ENCODE measurements at places on chromosomes 12 and 14. TPM values are rescaled to one million over a fixed set of nuclear protein-coding genes. Genes with fewer than 3 reads are reported as not detected.

Gene TBX5
- total RNA-seq: not detected

Gene KCNH5
- total RNA-seq: 0.32 TPM

Gene ASIC1
- total RNA-seq: 451 TPM

Gene CABP1
- 0.83 TPM for total RNA-seq

Gene IL31
- total RNA-seq: not detected

Gene CCDC196
- total RNA-seq: not detected

Gene SYNDIG1L
- 1.5 TPM for total RNA-seq

Gene KRT81
- not detected for total RNA-seq

Gene MGST1
- 5.7 TPM for total RNA-seq

- H3K4me3 ChIP-seq: no peak overlapping the region
- H3K36me3 ChIP-seq: no peaks in the 10 kb centered on the region
- peaks cover 24% of the 10 kb centered on the region for H3K4me1 ChIP-seq
- H3K27me3 ChIP-seq: peaks cover 18% of the 10 kb centered on the region
- peak; percentile 86 for DNase-seq
These were observed 521 bp downstream of the CDK2AP1 start for GRCh38 chr12:123271001-123271668.

- no peaks in the 10 kb centered on the region for H3K4me1 ChIP-seq
- peaks cover 2% of the 10 kb centered on the region for H3K27me3 ChIP-seq
- no peak overlapping the region for H3K27ac ChIP-seq
- DNase-seq: no peak
- H3K4me3 ChIP-seq: no peak overlapping the region
- H3K36me3 ChIP-seq: peaks cover under 1% of the 10 kb centered on the region
These were observed 557.0 kb downstream of the FLRT2 start for GRCh38 chr14:86086962-86087361.

DNA sequence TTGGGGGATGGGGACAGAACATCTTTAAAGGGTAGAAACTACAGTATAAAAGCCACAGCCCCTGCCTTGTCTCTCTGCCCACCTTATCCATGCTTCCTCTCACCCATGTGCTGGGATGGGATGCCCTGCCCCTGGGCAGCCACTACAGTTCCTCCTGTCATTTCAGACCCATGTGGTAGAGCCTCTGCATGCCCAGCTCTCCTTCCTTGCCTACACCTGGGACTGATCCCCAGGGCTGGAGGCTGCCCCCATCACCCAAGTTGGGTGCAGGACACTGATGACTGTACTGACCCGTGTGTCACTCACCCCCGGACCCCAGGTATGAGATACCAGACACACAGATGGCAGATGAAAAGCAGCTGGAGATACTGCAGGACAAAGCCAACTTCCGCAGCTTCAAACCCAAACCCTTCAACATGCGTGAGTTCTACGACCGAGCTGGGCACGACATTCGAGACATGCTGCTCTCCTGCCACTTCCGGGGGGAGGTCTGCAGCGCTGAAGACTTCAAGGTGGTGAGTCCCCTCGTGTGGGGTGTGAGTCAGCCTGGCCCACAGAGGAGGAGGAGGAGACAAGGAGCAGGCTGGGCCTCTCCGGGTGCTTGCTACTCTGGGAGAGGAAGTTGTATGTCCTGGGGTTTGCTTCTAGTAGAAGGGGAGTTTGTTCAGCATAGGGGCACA lies 2.2 kb downstream of the ASIC1 start:
- peaks cover 21% of the 10 kb centered on the region for H3K27me3 ChIP-seq
- H3K4me3 ChIP-seq: peak overlapping the region; percentile 82
- peaks cover 62% of the 10 kb centered on the region for H3K4me1 ChIP-seq
- no peak for DNase-seq
- H3K36me3 ChIP-seq: peaks cover 26% of the 10 kb centered on the region

GRCh38 chr12:46667551-46667950 lies 158.2 kb downstream of the SLC38A4 start:
- H3K4me1 ChIP-seq: peaks cover 4% of the 10 kb centered on the region
- H3K27ac ChIP-seq: no peak overlapping the region
- no peak for DNase-seq
- H3K4me3 ChIP-seq: no peak overlapping the region

DNA sequence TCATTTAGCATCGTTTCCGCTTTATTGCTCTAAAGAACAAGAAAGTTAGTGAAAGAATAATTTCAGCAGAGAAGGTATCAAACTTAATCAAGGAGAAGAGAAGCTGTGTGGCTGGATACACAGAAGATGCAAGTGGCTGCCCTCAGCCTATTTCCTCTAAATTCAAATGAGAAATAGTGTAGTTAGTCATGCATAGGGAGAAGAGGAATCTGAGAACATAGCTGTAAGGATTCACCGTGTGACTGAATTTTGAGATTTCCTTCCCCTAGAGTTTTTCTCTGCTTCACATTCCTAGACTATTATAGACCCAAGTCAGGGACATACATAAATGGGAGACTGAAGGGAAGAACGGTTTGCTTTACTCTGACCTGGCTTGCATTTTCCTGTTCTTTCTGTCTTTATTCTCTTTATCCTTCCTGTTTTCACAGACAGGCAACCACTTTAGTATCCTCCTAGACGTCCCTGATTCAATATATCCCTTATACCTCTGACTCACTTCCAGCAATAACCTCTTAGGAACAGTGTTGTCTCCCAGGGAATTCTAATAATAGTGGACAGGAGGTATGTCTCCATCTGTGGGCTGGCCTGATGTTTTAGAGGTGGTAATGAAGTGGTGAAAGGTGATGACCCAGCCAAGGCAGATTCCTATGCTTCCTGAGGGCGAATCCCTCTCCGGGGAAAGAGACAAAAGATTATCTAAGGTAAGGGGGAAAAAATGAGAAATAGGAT lies 7.0 kb downstream of the RNASE10 start:
- peaks cover 4% of the 10 kb centered on the region for H3K4me1 ChIP-seq
- no peak overlapping the region for H3K27ac ChIP-seq
- no peaks in the 10 kb centered on the region for H3K27me3 ChIP-seq
- no peaks in the 10 kb centered on the region for H3K36me3 ChIP-seq
- DNase-seq: no peak
- H3K4me3 ChIP-seq: no peak overlapping the region

DNA sequence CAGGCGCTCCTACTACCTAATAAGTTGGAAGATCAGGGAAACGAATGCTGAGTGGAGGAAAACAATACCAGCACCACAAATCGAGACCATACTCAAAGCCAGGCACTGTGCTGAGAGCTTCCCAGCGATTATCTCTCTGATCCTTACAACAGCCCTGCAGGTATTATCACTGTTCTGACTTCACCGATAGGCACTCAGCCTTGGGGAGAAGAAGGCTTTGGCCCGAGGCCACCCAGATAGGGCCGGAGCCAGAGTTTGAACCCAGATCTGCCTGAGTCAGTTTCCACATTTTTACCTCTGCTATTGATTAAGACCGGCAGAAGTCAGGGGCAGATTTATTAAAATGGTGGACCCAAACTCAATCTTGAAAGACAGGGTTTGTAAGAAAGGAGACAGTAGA lies 4.9 kb downstream of the SVOP start:
- H3K27ac ChIP-seq: no peak overlapping the region
- H3K27me3 ChIP-seq: peaks cover 7% of the 10 kb centered on the region
- peaks cover 8% of the 10 kb centered on the region for H3K4me1 ChIP-seq
- H3K36me3 ChIP-seq: peaks cover 5% of the 10 kb centered on the region
- no peak for DNase-seq

GRCh38 chr14:50607181-50607580 lies 47.2 kb downstream of the ATL1 start:
- DNase-seq: no peak
- no peak overlapping the region for H3K27ac ChIP-seq
- H3K36me3 ChIP-seq: no peaks in the 10 kb centered on the region
- no peaks in the 10 kb centered on the region for H3K27me3 ChIP-seq
- H3K4me1 ChIP-seq: peaks cover 2% of the 10 kb centered on the region
- H3K4me3 ChIP-seq: no peak overlapping the region

GRCh38 chr14:76917158-76917596 lies 91.0 kb downstream of the LRRC74A start:
- DNase-seq: peak; percentile 83
- H3K27me3 ChIP-seq: peaks cover 16% of the 10 kb centered on the region
- H3K4me1 ChIP-seq: peaks cover 54% of the 10 kb centered on the region
- no peaks in the 10 kb centered on the region for H3K36me3 ChIP-seq
- no peak overlapping the region for H3K4me3 ChIP-seq

DNA sequence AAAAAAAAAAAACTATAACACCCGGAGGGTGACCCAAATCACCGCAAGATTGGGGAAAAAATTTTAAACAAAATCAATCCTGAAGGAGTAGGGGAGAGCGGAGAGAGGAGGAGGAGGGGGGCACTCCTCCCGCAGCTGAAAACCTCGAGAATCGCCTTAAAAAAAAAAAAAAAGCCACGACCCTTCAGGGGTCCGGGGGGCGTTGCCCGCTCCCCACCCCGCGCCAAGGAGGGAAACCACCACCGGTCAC lies 254 bp downstream of the GTF2A1 start:
- no peak for DNase-seq
- no peaks in the 10 kb centered on the region for H3K36me3 ChIP-seq
- H3K27me3 ChIP-seq: peaks cover 16% of the 10 kb centered on the region
- H3K27ac ChIP-seq: peak overlapping the region; percentile 94
- H3K4me3 ChIP-seq: peak overlapping the region; percentile 93

- peaks cover 7% of the 10 kb centered on the region for H3K27me3 ChIP-seq
- peaks cover 5% of the 10 kb centered on the region for H3K36me3 ChIP-seq
- DNase-seq: peak; percentile 52
- H3K27ac ChIP-seq: peak overlapping the region; percentile 65
- H3K4me1 ChIP-seq: peaks cover 10% of the 10 kb centered on the region
These were observed 2.6 kb downstream of the SVOP start for GRCh38 chr12:109018296-109018695.

DNA sequence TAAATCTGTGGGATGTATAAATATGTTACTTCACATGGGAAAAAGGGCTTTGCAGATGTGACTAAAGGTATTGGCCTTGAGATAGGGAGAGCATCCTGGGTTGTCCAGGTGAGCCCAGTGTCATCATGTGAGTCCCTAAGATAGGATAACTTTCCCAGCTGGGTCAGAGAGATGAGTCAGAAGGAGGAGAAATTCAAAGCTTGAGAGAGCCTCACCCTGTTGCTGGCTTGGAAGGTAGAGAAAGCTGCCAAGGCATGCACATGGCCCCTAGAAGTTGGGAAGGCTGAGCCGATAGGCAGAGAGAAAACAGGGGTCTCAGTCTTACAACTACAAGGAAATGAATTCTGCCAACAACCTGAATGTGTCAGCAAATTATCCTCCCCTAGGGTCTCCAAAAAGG lies 213.0 kb downstream of the ADGRD1 start:
- H3K4me3 ChIP-seq: no peak overlapping the region
- no peaks in the 10 kb centered on the region for H3K4me1 ChIP-seq
- H3K27me3 ChIP-seq: no peaks in the 10 kb centered on the region
- H3K36me3 ChIP-seq: no peaks in the 10 kb centered on the region
- DNase-seq: no peak

DNA sequence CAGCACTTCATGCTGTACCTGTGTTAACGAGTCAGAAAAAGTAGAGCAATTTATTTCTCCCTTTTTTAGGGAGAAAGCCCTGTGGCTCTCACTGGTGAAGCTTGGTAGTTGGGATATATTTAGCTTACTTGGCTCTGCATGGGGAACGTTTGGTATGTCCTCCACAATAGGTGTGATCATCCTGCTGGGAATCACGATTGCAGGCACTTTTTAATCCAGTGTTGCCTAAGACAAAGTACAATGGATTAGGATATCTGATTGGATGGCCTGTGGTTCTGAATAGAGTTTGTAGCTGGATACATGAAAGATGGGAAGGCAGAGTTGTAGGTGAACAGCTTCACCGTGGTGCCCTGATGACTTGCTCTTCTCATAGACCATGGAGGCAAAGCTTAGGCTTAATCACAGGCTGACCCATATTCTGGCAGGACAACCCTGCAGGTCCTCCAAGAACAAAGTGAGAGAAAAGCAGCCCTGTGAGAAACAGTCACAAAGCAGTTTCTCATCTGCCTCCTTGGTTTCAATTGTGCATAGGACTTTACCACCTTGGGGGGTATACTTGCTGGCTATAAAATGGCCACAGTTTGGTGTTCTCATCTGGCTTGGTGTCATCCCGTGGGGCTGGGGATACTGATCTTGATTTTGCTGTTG lies 7.5 kb downstream of the RESF1 start:
- DNase-seq: no peak
- H3K27ac ChIP-seq: peak overlapping the region; percentile 11
- H3K4me3 ChIP-seq: no peak overlapping the region
- H3K4me1 ChIP-seq: peaks cover 2% of the 10 kb centered on the region

DNA sequence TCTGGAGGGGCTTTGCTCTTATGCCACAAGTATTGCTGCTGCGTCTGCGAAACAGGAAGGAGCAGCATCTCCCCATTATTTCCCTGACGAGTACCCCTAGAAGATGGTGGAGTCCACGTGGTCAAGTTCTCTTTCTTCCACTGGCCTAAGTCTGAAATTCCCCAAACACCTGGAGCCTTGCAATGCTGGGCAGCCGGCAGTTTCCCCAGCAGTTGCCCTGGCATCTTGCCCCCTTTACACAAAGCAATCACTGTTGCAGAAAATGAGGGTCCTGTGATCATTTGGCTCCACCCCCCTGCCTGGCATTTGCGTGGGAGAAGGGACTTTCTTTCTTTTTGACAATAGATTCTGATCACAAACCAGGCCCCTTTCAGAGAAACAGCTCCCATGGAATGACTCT lies 56.9 kb downstream of the FOS start:
- no peaks in the 10 kb centered on the region for H3K27me3 ChIP-seq
- no peak for DNase-seq
- no peak overlapping the region for H3K27ac ChIP-seq
- no peaks in the 10 kb centered on the region for H3K4me1 ChIP-seq
- no peaks in the 10 kb centered on the region for H3K36me3 ChIP-seq
- H3K4me3 ChIP-seq: no peak overlapping the region

GRCh38 chr12:5478081-5478706 lies 46.3 kb downstream of the NTF3 start:
- H3K36me3 ChIP-seq: no peaks in the 10 kb centered on the region
- no peak overlapping the region for H3K4me3 ChIP-seq
- peaks cover 4% of the 10 kb centered on the region for H3K27me3 ChIP-seq
- DNase-seq: no peak
- H3K4me1 ChIP-seq: peaks cover 4% of the 10 kb centered on the region
- H3K27ac ChIP-seq: no peak overlapping the region

- no peak for DNase-seq
- peaks cover 2% of the 10 kb centered on the region for H3K27me3 ChIP-seq
- H3K4me3 ChIP-seq: no peak overlapping the region
- peaks cover 8% of the 10 kb centered on the region for H3K4me1 ChIP-seq
- H3K36me3 ChIP-seq: no peaks in the 10 kb centered on the region
- no peak overlapping the region for H3K27ac ChIP-seq
These were observed 42.0 kb upstream of the NT5DC3 start for GRCh38 chr12:103882861-103883596.

GRCh38 chr12:6343518-6343917 lies 1.6 kb upstream of the TNFRSF1A start:
- peaks cover 2% of the 10 kb centered on the region for H3K27me3 ChIP-seq
- no peak for DNase-seq
- peaks cover 6% of the 10 kb centered on the region for H3K36me3 ChIP-seq
- H3K4me3 ChIP-seq: no peak overlapping the region
- H3K27ac ChIP-seq: no peak overlapping the region

GRCh38 chr14:53516261-53516774 lies 363.2 kb upstream of the DDHD1 start:
- peaks cover 4% of the 10 kb centered on the region for H3K27me3 ChIP-seq
- H3K4me1 ChIP-seq: no peaks in the 10 kb centered on the region
- no peak overlapping the region for H3K27ac ChIP-seq
- H3K36me3 ChIP-seq: no peaks in the 10 kb centered on the region

Data from glutamatergic neuron (in vitro differentiated cells).